ENCODE measurements at places on chromosomes 4 and X.
A peak's percentile ranks its signal among the peaks of the same experiment; 100 is the strongest.

DNA sequence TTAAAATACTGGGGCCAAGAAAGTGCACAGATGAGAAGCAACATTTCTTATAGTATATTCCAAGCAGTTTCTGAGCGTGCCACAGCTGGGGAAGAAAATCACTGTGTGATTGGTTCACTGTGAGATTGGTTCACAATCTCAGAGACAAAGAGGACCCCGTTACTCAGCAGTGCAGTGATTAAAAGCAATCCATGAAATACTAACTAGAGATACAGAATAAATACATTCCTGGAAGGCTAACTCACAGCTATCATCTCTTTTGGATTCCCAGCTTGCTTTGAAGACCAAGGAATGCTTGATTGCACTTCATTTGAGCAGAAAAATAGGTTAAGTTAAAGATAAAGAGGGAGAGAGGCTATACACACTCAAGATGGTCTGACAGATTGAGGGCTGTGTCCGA, 132.1 kb upstream of the RAPGEF2 start:
- DNase-seq: no peak

GRCh38 chr4:52234561-52235440, 183.7 kb downstream of the SPATA18 start:
- no peak for DNase-seq

- DNase-seq: no peak
Measured at GRCh38 chr4:111400741-111401140, 744.5 kb upstream of the FAM241A start.

DNA sequence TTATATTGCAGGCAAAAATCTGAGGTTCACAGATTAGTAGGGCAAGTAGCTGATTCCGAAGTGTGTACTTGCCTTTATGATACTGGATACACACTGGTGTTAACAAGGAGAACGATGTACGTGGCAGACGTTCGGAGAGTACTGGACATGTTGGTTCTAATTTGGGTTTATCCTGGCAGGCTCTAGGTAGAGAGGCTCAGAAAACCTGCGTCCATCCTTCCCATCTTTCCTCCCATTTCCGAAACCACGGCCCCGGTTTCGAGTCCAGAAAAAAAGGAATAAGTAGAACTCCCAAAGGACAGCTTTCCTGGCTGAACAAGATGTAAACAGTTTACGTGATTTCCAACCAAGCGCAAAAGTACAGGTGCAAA, 351 bp upstream of the SLC30A9 start:
- no peak for DNase-seq

DNA sequence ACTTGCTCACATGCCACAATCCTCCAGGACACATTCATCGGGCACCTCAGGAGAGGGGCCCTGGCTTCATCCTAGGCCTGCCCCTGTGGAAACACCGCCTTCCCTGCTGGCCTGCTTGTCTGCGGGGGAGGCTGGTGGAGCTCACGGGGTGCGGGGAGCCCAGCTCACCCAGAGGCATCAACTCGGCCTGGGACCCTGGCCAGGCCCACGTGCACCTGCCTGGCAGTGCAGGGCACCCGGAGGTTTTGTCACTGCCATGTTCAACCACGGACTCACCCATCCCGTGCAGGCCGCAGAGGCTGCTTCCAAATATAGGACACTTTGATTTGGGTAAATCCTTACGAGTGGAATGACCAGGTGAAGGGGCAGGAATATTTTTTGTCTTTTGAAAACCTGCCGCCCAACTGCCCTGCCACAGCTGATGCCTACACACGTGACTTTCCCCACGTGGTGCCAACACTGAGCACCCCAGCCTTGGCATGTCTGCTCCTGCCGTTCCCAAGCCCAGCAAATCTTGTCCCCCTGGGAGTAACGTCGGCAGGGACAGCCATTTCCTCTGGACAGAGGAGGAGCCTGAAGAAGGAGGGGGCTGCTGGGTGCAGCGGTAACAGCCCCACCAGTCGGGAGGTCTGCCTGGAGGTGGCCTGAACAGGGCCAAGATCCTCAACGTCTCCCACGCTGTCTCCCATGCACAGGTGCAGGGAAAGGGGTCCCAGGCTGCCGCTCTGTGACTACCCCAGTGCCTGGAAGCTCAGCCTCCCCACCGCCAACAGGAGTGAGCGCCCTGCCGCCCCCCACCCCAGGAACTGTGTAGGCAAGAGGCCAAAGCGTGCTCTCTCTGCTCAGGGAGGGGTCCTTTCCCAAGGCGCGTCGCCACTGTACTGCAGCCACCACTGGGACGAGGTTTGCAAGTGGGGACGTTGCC, 8.5 kb downstream of the MXD4 start:
- DNase-seq: no peak

- no peak for DNase-seq
Measured at GRCh38 chrX:131301155-131301554, 12.0 kb upstream of the IGSF1 start.

GRCh38 chrX:153423652-153424051, 12.4 kb downstream of the ZFP92 start:
- DNase-seq: no peak

DNA sequence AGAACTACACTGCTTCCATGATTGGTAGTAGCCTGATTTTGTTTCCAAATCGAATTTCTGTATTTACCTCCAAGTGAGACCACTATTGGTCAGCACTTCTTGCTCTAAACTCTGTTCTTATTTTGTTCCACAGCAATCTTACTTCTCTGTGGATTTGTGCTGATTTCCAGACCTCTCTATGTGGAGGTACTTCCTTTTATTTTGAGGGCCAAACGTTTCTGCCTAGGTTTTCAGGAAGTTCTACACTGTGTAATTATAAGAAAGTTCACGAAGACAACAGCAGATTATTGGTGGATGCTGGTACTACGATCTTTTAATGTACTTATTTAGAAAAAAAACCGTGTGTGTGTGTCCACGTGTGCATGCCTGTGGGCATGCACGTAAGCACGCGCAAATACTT, 46.7 kb downstream of the DTHD1 start:
- no peak for DNase-seq

GRCh38 chrX:154734061-154734781, 16.7 kb downstream of the GAB3 start:
- peak; percentile 84 for DNase-seq

DNA sequence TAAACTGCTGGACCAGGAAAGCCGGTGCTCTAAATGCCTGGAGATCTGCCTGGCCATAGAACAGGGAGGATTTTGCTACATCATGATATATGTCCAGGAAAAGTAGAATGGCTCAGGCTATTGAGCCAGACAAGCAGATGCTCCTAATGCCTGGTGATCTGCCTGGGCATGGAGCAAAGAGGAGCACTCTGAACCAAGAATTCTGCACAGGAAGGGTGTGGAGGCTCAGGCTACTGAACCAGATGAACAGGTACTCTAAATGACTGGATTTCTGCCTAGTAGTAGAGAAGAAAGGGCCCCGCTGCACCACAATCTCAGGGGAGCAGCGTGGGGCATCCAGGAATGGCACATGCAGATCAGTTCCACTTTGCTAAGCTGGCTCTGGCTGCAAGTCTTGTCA, 607.9 kb downstream of the ANKRD50 start:
- no peak for DNase-seq

DNA sequence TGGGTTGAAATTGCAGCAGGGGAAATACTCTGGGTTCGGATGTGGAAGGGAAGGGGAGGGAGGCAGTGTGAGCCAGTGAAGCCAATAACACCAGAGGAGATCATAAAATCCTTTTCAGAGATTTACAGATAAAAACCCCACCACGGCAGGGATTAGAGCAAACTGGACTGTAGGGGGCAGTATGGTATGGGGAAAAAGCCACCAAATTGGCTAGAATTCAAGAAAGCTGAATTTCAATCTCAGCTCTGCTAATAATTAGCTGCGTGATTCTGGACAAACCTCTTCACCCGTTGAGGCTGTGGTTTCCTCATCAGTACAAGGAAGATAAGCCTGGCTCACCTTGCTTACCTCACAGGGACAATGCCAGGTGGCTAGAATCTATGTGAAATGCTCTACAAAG, 108.1 kb downstream of the ATG4A start:
- DNase-seq: no peak

- DNase-seq: no peak
Measured at GRCh38 chrX:13188731-13189309, 131.0 kb downstream of the ATXN3L start.

DNA sequence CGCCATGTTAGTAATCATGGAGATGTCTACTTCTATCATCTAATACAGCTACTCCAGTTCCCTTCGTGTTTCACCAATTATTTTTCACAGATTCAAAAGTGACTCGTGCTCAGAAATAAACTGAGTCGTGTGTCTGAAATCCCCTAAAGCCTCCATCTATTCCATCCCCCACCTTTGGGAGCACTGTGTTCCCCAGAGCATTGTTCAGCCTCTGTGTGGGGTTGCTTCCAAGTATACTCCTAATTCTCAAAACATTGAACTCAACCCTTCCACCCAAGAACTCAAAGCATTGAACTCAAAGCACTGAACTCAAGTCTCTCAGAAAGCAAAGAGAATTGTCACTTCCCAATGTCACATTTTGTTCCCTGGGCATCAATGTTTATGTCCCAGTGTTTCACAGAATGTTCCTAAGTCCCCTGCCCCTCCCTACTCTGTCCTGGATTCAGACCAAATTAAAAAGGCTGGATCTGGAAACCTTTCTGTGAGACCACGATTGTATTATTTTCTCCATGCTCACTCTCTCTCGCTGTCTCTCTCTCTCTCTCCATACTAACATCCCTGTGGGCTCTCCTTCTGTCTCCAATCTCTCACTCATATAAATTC, 138.5 kb upstream of the QRFPR start:
- DNase-seq: no peak

- no peak for DNase-seq
Measured at GRCh38 chrX:106780264-106780663, 22.2 kb upstream of the TBC1D8B start.

DNA sequence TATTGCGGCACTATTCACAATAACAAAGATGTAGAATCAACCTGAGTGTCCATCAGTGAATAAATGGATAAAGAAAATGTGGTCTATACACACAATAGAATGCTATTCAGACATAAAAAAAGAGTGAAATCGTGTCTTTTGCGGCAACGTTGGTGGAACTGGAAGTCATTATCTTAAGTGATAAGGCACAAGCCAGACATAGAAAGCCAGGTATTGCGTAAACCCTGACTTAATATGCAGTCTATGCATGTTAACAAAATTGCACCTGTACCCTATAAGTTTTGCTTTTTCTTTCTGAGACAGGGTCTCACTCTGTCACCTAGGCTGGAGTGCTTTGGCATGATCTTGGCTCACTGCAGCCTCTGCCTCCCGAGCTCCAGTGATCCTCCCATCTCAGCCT, 28.6 kb downstream of the KIAA0232 start:
- DNase-seq: no peak

DNA sequence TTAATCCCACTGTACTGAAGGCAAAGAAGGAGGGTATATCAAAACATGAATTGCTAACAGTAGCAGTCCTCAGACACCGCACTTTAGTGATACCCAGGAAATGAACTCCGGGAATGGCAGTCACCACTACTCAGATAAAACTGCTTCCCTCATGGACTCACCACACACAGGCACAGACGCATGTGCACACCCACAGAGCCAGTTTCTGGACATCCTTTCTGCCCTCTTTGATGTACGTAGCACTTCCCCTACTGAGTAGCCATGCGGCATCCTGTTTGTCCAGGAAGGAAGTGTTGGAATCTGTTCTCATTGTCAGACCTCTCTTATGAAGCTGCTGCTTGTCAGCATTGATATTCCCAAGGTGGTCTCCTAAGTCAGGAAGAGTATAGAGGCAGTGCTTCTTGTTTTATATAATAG, 95.7 kb downstream of the DCLK2 start:
- no peak for DNase-seq

DNA sequence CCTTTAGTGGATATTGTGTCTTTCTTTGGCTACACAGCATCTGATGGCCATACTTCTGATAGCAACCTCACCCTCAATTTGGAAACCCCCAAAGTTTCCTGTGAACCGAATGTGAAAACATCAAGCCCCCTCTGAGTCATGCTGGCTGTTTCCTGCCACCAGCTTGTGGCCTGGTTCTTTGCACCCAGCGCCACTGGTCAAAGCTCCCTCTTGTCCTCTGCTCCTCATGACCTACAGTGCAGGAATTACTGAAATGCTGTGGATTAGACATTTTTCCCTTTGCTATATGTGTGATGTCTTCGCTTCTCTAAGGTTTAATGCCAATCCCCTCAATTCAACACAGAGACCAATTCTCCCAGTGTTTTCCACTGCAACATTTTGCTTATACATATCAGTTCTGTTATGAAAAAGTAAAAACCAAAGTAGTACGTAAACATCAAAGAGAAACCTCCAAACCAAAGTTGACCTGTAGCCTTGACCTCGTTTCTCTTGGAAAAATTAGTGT, 224.0 kb upstream of the TENM3 start:
- DNase-seq: no peak

- no peak for DNase-seq
Measured at GRCh38 chr4:166527500-166527899, 654.5 kb downstream of the TLL1 start.

- DNase-seq: no peak
Measured at GRCh38 chr4:47913330-47913729, 1.1 kb downstream of the NFXL1 start.

GRCh38 chr4:35739308-35739707, 505.0 kb downstream of the ARAP2 start:
- no peak for DNase-seq

GRCh38 chr4:39648827-39649558, 10.3 kb upstream of the SMIM14 start:
- no peak for DNase-seq

DNA sequence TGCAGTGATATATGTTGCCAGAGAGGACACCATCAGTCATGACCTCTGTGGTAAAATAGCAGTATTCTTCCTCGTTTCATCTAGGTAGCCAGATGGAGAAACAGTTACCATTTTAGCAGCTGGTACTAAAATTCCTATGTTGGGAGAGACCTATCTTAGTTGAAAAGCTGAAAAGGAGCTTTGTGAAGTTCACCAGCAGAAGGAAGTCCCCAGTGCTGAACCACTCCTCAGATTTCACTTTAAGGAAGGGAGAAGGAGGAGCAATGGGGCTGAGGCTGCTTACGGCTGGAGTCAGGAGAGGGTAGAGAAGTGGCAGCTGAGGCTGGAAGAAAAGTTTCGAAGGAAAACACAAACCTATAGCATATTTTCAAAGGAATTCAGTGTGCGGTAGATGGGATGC, 103.7 kb downstream of the ATXN3L start:
- no peak for DNase-seq

DNA sequence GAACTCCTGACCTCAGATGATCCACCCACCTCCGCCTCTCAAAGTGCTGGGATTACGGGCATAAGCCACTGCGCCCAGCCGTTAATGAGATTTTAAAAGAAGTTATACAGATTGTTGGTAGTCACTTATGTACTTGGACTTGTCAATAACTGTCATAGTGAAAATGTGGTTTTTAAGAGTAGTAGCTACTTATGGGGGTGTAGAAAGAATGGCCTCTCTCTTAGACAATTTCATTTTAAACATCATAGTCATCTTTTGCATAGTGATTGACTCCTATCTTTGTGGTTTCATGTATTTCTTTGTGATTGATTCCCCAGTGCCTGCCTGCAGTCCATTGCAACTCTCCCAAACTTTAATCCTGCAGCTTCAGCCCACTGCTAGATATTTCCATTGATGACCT, 17.4 kb downstream of the FAM199X start:
- DNase-seq: no peak

GRCh38 chrX:104565791-104566680, at the start of gene IL1RAPL2:
IL1RAPL2 (plus strand) TSS chrX:104566199.
- DNase-seq: no peak

GRCh38 chr4:70515367-70516250, 2.8 kb upstream of the AMTN start:
- no peak for DNase-seq

All from GDM1 (cell line).